Foreskin melanocyte (primary cell): ENCODE measurements at places on chromosomes 1 and 21.

DNA sequence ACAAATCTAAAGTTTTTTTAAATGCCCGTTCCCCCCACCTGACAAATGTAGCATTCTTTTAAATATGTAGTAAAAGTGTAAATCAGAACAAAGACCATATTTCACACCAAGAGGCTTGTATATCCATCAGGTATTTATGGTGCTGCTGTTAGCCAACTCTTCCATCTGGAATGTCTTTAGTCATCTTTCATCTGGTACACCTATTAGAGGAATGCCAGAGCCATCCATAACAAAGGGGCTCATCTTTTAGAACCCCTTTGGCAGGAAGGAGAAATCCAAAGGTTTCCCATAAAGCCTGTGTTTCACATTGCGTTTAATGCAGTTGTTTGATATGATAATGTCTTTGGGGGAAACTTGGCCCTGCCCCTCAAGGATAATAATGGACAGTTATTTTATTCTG is 79.3 kb upstream of the C1orf87 start:
- DNase-seq: no peak

- no peak for DNase-seq
Observed at GRCh38 chr1:77639557-77640069, 42.8 kb downstream of the ZZZ3 start.

- DNase-seq: no peak
Observed at GRCh38 chr1:17777330-17777729, 22.2 kb downstream of the ACTL8 start.

DNA sequence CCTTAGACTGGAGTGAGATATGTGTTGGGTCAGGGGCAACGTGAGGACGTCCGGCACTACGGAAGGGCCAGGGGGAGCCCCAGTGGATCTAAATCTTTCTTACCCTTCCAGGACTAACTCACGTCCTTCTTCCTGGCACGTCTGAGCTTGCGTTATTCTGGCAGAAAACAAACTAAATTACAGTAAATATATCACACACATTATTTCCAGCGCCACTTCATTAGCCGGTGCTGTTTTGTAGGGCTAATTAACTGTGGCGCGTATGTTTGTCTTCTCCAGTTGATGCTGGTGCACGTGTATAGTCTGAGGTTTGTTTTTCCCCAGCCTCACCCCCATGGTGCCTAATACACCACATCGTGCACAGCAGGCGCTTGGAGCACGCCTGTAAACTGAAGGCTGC is 59.2 kb downstream of the TLR5 start:
- no peak for DNase-seq

GRCh38 chr1:176691251-176692228 is 228.6 kb downstream of the PAPPA2 start:
- peak; percentile 4 for DNase-seq

- DNase-seq: no peak
Observed at GRCh38 chr1:172112576-172112975, 271.3 kb downstream of the DNM3 start.

GRCh38 chr1:167328306-167328815 is 107.7 kb downstream of the POU2F1 start:
- DNase-seq: no peak
